Cerebellum (tissue), 4 donors: ENCODE measurements at places on chromosomes 2 and 18. TPM values are rescaled to one million over a fixed set of nuclear protein-coding genes. Genes with fewer than 3 reads are reported as not detected.

The PTPN4 gene
- total RNA-seq, result 78.5 TPM

DNA sequence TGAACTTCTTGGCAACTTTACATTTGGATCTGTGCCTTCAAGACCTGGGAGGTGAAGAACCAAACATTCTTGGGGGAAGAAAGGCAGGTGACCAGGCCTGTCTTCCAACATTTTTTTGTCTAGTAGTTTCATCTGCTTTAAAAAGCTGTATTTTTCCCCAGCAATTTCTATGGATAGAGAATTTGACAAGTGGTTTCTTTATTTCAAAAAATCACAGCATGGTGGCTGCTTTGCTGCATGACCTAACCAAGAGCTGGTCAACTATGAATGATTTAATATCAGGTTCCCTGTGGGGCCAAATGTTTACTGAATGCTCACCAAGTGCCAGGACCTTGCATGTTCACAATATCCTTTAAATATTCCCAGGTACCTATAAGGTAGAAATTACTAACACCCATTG is 19.1 kb downstream of the LRP2 start:
- no peak for DNase-seq

The RNU2-63P gene
- total RNA-seq, result not detected

The INHBB gene
- total RNA-seq, result 6.1 TPM

DNA sequence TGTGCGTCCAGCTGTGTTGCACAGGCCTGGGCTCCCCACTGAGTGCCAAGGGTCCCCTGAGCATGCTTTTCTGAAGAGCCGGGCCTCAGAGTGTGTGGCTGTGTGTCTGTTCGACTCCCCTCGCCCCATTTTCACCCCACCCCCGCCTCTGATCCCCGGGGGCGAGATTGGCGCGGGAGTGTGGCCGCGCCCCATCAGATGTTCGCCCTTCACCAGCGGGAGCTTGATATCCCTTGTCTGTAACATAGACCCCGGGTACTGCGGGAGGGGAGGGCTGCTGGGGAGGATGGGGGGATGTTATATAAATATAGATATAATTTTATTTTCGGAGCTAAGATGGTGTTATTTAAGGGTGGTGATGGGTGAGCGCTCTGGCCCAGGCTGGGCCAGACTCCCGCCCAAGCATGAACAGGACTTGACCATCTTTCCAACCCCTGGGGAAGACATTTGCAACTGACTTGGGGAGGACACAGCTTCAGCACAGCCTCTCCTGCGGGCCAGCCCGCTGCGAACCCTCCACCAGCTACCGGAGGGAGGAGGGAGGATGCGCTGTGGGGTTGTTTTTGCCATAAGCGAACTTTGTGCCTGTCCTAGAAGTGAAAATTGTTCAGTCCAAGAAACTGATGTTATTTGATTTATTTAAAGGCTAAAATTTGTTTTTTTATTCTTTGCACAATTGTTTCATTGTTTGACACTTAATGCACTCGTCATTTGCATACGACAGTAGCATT is 1.5 kb downstream of the RHOB start:
- peak; percentile 23 for DNase-seq

The TMEM247 gene
- not detected for total RNA-seq

DNA sequence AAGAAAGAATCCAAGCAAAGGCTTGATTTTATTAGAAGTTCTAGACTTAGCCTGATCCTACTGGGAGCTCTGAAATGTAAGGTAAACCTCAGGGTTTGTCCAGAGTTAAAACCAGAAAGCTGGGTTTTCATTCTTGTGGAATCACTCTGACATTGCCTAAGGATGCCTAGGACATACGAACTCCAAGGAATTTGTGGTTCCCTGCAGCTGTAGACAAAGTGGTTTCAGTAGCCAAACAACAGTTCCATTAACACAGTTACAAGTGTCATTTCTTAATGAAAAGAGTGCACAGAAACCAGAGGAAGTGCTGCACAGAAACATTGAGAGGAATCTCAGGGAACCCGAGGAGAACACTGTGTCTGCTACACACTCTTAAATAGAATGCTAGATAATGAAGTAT is 221.4 kb upstream of the ST6GAL2 start:
- no peak for DNase-seq

- no peak for DNase-seq
Observed at GRCh38 chr2:172964511-172965139, 111.0 kb upstream of the MAP3K20 start.

The ANKRD30B gene
- 3.0 TPM for total RNA-seq

The INHA gene
- total RNA-seq, result 0.54 TPM

The TCF23 gene
- not detected for total RNA-seq

GRCh38 chr2:136125236-136125635 is 7.3 kb upstream of the CXCR4 start:
- no peak for DNase-seq

- DNase-seq, result no peak
Observed at GRCh38 chr2:210707900-210708299, 151.5 kb downstream of the CPS1 start.

DNA sequence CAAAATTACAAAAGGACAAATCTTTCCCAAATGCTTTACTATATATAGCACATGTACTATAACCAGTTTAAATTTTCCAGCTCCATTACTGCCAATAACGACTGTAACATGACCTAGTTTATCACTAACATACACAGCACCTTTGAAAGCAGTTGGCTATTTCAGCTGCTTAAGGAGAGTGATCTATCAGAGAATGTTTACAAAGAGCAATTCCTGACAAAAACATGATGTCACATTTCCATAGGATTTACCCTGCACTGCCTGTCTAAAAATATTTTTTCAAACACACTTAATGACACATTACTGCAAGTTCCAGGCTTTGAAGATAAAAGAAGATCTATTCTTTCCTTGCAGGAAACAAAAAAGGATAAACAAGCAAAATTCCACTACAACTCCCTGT is 40.6 kb downstream of the ZNF516 start:
- DNase-seq, result no peak

DNA sequence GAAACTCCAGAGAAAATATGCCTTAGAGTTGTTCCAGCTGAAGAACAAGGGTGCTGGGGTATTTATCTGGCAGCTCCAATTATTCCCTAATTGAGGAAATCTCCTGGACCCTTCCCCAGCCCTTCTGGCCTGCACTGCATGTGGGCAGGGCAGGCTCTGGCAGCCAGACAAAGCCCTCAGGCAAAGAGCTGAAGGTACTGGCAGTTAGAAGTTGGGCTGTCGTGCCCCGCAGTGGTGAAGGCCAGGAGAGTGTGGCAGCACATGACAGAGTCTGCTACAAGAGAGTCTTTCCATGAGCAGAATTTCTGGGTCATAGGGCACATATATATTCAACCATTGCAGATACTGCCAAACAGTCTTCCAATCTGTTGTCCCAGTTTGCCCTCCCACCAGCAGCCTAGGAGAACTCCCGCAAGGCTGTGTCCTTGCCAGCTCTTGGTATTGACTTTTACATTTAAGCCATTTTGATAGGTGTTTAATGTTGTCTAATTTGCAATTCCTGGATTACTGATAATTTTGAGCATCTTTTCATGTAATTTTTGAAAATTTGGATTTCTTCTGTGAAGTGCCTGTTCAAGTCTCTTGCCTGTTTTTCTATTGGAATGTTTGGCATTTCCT is 26.6 kb downstream of the ONECUT2 start:
- no peak for DNase-seq

The MAP4K4 gene
- 190 TPM for total RNA-seq

DNA sequence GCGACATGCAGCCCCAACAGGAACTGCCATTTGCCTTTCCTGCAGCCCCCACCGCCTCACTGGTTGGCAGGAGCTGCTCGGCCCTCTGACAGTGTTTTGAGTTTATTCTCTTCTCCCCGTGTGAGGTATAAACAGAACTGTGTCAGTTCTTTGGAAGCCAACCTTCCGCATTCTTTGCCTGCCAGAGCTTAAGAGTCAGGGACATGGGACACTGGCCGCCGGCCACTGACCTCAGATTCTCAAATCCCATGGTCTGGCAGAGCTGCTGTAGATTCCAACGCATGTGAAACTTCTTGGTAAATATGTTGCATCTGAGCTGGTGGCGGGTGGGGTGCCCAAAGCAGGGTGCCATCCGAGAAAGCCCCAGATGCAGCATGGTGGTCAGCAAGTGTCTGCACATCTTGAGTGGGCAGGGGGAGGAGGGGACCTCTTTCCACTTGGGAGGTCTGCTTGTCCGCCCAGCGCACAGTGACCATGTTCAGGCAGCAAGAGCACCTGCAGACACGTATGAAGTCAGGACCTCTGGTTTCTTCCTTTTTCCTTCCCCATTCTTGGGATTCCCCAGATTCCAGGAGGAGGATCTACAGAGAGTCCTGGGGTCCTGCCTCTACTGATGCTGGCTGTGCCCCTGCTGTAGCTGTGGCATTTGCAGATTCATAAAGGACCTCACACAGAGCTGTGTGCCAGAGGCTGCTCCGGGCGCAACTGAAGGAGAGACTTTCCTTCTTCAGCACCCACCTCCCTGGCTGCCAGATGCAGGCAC is 23.8 kb downstream of the ASB18 start:
- no peak for DNase-seq

The KLHL14 gene
- 9.4 TPM for total RNA-seq

DNA sequence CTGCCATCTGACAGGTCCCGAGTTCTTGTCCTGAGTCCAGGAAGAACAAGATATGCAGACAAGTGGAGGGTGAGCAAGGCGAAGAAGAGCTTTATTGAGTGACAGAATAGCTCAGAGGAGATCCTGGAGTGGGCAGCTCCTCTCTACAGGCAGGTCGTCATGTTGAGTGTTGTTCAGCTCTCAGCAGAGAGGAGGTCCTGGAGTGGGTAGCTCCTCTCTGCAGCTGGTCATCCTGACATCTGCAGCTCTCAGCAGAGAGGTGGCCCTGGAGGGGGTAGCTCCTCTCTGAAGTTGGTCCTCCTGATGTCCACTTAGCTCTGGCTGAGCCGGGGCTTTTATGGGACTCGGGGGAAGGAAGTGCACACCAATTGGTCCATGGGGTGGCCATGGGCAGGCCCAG is 90.4 kb downstream of the ATAD2B start:
- DNase-seq, result no peak

DNA sequence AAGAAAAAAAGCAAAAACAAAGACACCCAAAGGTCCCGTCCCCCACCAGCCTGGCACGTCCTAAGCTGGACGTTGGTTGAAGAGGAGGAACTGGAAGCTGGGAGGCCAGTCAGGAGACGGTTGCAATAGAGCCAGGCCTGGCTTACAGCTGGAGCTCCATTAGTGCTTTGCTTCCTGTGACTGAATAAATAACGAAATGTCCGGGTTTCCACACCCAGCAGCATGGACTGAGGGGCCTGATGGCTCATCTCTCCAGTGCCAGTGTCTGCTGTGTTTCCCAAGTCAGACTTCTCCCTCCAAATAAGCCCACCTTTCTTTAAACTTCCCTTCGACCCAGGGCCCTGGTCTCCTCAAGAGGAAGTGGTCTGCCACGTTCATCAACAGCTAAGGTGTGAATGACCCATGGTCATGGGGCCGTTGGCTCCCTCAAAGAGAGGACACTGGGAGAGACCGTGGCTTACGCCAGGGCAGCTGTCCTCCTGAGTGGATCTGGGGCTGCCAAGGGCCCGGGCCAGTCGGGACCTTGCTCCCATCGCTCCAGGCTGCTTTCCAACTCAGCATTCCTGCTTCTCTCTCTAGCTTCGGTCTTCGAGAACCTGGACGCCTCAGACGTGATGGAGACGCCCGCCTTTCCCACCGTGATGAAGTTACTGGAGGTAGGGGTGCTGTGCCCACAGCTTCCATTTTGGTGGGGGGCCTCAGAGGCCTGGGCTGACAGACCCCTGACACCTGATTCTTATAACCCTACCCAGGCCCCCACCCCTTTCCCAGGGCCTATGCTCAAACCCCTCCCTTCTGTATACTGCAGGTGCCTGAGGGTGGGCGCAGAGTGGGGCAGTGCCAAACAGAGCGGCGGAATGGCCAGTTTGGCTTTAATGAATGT is 44.9 kb downstream of the MYO7B start:
- no peak for DNase-seq

DNA sequence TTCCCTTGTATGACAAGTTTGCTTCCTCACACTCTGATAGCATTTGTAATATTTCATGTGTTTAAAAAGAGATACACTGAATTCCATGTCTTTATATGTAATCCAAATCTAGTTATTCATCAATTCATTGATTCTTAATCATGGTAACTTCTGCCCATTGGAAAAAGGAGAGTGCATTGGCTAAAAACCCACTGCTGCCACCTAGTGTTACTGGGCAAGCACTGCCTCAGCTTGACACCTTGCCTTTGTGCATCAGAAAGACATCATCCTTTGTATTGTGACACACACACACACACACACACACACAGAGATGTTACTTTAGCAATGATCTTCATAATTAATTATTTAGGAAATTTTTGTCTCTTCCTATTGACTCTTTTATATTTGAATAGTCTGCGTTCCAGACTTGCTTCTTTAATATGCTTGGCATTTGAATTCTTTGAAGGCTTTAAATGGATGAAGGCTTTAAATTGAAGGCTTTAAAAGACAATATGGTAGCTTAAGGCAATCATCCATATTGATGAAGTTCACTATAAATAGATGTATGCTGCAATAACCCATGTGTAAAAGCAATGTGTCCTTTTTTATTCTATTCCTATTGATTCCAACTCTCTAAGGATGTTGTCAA is 414.2 kb upstream of the CHST9 start:
- peak; percentile 19 for DNase-seq

The LYPD6 gene
- total RNA-seq, result 7.5 TPM

- peak; percentile 97 for DNase-seq
Observed at GRCh38 chr18:9136315-9137155, at the start of gene ANKRD12. TSS of gene ANKRD12 (plus strand) at chr18:9136781. CDS start at chr18:9182433, 45,652 bp downstream.

DNA sequence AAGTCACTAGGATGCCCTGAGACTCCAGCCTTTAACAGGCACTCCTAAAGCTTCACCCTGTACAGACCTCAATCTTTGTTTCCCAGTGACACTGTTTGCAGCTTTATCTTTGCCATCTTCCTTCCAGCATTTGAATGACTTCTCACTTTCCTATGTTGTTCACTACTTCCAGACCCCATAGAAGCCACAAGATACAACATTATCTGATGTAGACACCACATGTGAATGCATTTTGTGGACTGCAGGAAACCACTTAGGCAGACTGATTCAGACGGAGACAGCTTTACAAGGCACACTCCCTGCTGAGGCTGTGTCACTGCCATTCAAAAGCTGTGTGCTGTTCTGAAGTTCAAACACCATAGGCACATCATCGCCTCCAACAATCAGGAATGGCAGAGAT is 67.3 kb upstream of the SPATS2L start:
- no peak for DNase-seq
